ENCODE measurements at places on chromosomes 2 and 18.

GRCh38 chr2:20456636-20457426 is 10.0 kb downstream of the RHOB start:
- DNase-seq: peak; percentile 28

- no peak for DNase-seq
Measured at GRCh38 chr2:4992226-4992625, 700.0 kb upstream of the SOX11 start.

GRCh38 chr2:195342061-195342460 is 315.0 kb upstream of the SLC39A10 start:
- DNase-seq: no peak

DNA sequence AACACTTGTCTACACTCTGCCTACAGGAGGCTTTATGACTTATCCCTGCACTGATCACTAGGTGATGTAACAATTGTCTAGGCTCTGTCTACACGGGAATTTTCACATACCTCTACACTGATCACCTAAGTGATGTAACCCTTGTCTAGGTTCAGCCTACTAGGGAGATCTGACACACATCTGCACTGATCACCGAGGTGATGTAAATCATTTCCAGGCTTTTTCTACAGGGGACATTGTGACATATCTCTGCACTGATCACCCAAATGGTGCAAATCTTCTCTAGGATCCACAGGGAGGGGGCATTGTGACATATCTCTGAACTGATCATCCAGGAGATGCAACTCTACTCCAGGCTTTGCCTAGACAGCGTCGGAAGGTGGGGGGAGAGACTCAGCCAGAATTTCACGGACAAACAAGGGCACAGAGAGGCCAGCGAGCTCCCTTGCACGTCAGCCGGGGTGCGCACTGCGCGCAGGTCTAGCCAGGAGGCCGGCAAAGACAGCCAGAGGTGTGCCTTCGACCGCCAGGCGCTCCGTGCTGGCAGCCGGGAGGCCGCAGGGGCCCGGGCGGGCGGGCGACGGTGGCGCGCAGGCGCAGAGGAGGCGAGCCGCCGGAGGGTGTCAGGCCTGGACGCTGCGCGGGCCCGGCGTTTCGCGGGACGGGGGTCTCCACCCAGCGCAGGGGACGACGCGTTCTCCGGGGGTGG is 46.9 kb upstream of the USP14 start:
- DNase-seq: peak; percentile 82

GRCh38 chr2:74632939-74633312 is 15.2 kb downstream of the M1AP start:
- no peak for DNase-seq

GRCh38 chr2:54454548-54455130 is 1.5 kb upstream of the SPTBN1 start:
- DNase-seq: no peak

GRCh38 chr18:8548186-8548585 is 61.1 kb upstream of the RAB12 start:
- no peak for DNase-seq

DNA sequence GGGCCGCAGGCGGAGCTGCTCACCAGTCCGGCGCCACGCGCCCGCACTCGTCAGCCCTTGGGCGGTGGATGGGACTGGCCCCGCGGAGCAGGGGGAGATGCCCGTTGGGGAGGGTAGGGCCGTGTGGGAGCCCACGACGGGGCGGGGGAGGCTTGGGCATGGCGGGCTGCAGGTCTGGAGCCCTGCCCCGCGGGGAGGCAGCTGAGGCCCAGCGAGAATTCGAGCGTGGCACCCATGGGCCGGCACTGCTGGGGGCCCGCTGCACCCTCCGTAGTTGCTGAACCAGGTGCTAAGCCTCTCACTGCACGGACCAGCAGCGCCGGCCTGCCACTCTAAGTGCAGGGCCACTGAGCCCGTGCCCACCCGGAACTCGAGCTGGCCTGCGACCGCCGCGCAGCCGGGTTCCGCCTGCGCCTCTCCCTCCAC is 182.4 kb upstream of the ERBB4 start:
- DNase-seq: no peak

DNA sequence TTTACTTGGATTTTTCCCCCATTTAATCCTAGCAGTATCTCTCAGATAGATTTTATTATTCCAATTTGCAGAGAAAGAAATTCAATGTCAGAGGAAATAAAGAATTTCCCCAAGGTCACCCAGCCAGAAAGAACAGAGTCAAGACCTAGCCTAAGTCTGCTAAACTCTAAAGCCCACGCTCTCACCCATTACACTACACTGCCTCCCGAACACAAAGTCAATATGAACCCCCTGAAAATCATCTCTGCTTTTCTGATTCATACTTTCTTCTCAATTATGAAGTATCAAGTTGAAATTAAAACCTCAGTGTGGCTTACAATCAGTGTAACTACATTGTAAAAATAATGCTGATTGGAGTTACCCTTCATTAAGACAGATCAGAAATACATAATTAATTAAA is 89.6 kb downstream of the METTL8 start:
- no peak for DNase-seq

DNA sequence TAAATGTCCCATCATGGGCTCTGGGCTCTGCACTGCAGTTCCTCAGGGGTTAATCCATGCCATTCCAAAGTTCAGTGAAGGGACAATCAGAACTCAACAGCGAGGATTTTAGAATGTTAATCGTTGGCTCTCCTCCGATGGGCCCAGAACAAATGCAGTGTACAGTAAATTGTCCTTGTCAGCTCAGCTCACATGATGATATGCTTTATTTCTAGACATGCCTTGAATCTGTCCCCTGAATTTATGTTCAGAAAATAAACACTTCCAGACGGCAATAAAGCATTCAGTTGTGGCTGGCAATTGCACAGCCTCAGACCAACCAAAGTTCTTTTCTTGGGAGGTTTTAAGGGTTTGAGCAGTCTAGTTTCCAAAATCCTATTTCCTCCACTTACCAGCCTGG is 981.2 kb downstream of the BCL11A start:
- DNase-seq: no peak

DNA sequence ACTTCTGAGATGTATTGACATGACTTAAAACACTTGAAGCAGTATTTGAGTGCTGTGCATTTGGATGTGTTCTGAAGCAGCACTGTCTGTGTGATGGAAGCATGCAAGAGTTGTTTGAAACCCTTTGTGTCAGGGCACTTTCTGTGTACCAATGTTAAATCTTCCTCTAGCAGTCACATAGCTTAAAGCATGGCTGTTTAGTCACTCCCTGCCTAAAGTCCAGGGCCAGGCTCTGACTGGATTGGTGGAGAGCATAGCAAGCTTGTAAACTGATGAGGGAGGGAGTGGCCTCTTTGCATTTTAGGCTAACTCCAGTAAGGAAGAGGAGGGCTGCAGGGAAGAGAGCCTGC is 73.5 kb downstream of the MYO1B start:
- DNase-seq: peak; percentile 77

GRCh38 chr18:79047556-79048244 is 21.5 kb upstream of the ATP9B start:
- no peak for DNase-seq

- DNase-seq: no peak
Measured at GRCh38 chr18:43507842-43508481, 230.7 kb upstream of the SYT4 start.

- no peak for DNase-seq
Measured at GRCh38 chr2:101843048-101843447, 145.5 kb downstream of the MAP4K4 start.

DNA sequence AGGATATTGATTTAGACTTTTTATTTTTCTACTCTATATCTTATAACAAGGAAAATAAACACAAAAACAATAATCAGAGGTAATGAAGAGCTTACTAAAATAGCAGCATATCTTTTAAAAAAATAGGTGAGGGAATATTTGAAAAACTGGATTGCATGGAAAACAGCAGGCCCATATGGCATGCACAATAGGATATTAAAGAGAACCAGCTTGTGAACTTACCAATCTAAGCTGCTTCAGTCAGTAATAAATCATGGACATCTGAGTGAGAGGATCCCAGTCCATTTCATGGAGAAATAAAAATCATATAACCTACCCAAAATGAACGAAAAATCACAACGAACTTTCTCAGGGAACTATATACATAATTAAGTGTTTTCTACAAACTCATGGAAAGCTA is 634.6 kb downstream of the ADCYAP1 start:
- no peak for DNase-seq

- DNase-seq: no peak
Measured at GRCh38 chr2:144522897-144523595, 3.1 kb upstream of the ZEB2 start.

- DNase-seq: no peak
Measured at GRCh38 chr2:31812051-31812798, 198.6 kb downstream of the MEMO1 start.

- peak; percentile 33 for DNase-seq
Measured at GRCh38 chr2:106537047-106537446, 49.9 kb downstream of the CD8B2 start.

GRCh38 chr2:218465987-218466633 is 47.2 kb downstream of the VIL1 start:
- DNase-seq: peak; percentile 33

DNA sequence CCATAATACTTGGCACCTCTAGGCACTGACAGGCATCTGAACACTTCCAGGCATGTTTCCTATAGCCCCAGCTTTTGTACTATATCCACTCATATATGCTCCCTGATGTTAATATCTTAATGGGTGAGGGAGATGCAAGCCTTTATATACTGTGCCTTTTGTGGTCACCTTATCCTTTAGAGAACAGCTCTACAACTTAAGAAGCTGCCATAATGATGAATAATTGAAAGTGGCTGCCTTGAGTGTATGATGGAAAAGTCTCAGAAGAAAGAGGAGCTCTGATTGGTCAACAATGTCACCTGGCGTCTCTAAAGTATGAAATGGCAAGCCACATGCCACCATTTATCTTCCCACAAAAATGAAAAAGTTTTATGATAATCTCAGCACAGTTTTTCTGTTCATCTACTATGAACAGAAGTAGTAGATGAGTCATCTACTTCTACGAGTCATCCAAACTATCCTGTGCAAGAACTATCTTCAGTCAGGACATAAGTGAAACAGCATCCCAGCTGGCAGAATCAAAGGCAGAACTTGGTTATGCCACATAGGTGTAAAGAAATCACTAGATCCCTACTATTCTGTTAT is 997.9 kb upstream of the CELF4 start:
- DNase-seq: no peak

DNA sequence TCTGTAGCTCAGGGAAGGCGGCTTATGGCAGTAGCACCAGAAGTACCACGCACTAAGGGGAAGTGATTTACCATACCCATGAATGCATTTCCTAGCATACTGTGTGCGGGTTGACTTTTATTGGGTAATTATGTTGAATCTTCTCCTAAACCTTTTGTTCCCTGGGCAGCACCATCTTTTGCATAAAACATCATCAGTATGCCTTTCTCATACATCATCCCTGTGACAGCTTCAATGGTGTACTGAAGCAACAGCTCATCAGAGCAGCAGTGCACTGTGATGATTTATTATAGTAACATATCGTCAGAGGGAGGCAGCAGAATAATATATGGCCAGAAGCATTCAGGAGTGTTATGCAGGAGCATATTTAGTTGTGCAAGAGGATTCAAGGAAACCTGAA is 204.9 kb downstream of the CDH7 start:
- no peak for DNase-seq

DNA sequence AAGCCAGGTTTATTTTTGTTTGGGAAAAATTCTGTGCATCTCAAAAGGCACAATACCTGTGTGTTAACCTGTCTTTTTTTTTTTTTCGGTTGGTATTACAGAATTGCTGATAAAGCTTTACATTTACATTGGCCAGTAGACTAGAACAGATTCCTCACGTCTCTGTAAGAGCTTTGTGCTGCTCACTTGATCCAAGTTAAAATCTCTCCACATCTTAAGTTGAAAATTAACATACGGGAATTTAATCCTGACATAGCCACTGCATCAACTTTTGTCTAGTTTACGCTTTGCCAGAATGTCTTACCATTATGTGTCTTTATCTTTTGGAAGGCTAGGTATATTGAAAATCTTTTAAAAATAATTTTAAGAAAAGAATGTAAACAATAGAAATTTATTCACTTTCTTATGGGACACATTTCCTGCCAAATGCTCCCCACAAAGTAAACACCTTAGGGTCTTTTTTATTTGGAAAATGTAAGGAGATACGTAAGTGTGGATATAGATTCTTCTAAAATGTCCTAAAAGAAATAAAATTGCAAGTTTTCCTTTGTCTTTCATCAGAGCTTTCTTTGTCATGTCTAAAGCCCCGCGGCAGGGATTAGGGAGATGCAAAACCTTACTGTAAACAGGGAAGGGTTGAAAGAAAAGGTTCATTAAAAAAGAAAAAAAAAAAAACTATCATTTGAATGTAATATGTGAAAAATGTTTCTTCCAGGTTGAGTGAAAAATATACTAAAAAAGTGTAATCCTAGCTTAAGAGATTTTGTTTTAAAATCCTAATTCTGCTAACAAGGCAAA is 912.8 kb downstream of the NRXN1 start:
- DNase-seq: no peak

GRCh38 chr2:113282747-113283533 is 4.2 kb upstream of the PAX8 start:
- DNase-seq: peak; percentile 90

GRCh38 chr2:237509905-237510304 is 22.9 kb downstream of the MLPH start:
- no peak for DNase-seq

DNA sequence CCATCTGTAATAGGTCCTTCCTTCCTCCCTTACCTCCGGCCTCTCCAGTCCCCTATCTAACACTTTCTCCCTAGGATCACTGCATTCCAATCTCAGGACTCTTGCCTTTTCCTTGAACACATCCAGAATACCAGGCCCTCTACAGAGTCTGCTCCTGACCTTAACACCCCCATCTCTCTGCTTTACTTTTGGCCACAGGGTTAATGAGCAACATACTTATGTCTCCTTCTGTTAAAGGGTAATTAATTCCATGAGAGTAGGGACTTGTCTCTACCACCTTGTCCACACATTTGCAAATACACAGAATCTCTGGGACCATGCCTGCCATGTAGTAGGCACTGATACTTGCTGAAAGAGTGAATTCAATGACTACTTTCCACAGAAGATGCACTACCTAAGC is 94.9 kb downstream of the COBLL1 start:
- DNase-seq: no peak

GRCh38 chr2:64606479-64607363 is 47.0 kb downstream of the SERTAD2 start:
- DNase-seq: peak; percentile 91

DNA sequence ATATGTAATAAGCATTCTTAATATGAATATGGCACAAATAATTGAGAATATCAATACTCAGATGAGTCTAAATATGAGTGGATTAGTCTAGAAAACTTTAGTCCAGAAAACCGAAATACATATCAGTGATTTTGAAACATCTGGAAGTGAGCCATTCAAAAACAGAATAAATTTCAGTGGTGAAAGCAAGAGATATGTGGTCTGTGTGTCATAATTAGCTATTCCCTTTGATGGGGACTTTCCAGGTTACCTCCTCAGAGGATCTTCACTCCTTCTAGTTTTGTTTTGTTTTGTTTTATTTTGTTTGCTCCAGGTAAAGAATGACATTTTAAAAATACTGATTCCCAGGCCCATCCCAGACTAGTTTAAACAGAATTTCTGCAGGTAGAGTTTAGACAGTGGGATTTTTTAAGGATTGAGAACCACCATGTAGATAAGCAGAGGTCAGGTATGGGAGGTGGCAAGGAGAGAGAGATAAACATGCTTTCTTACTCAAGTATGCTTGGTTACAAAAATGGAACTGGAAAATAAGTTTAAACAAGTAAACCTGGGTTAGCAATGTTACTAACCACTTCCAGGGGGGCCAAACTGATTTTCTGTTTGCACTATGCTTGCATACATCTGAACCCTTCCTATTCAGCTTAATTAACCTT is 70.7 kb downstream of the NABP1 start:
- no peak for DNase-seq

All from large intestine (tissue), 12 donors.